ENCODE measurements at places on chromosomes 4 and X. TPM values are rescaled to one million over a fixed set of nuclear protein-coding genes. Genes with fewer than 3 reads are reported as not detected.

TLR1 gene
- total RNA-seq, result 0.23 TPM

DNA sequence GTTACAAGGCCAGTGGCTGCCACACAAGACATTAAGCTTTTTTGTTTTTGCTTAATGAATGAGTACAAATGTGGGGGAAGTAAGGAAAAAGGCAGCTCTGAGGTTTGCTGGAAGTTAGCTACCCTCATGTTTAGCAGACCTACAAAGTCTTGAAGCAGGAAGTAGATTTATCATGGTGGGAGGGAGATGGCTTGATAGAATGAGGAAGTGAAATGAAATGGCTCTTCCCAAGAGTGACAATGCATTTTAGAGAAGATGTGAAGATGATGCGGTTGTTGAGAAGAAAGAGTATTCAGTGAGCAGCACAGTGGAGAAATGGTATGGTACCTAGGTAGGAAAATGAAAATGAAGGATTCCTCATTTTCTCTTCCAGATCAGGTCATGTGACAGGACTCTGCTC is 108.0 kb downstream of the SLIT2 start:
- no peaks in the 10 kb centered on the region for H3K4me1 ChIP-seq
- H3K4me3 ChIP-seq, result no peak overlapping the region
- DNase-seq, result no peak
- H3K27ac ChIP-seq, result no peak overlapping the region

GRCh38 chr4:53128231-53128630 is 237.6 kb downstream of the SCFD2 start:
- H3K27ac ChIP-seq, result no peak overlapping the region
- H3K4me1 ChIP-seq, result peaks cover 2% of the 10 kb centered on the region
- DNase-seq, result no peak

GRCh38 chrX:40878766-40879165 is 143.4 kb upstream of the MED14 start:
- no peak overlapping the region for H3K4me3 ChIP-seq
- H3K27ac ChIP-seq, result no peak overlapping the region
- H3K27me3 ChIP-seq, result no peaks in the 10 kb centered on the region
- no peaks in the 10 kb centered on the region for H3K36me3 ChIP-seq

DNA sequence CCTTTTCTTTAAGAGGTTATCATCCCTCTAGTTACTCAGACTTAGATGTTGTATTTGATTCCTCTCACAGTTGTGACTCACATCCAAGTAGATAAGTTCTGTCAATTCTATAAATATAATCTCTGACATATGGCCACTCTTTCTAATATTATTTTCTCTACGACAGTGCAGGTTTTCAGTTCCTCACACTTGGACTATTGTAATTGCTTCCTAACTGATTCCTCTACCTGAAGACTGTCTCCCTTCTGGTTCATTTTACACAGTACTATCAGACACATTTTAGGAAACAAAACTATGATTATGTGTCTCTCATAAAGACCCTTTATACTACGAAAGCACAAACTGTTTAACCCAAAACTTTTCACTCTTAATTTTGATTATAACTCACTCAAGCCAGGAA is 31.3 kb upstream of the GNRHR start:
- H3K27ac ChIP-seq, result no peak overlapping the region
- no peak overlapping the region for H3K4me3 ChIP-seq
- H3K4me1 ChIP-seq, result peaks cover 4% of the 10 kb centered on the region
- no peak for DNase-seq
- peaks cover 2% of the 10 kb centered on the region for H3K27me3 ChIP-seq

Data from endothelial cell (in vitro differentiated cells).